ENCODE measurements at places on chromosomes 3 and 15. TPM values are rescaled to one million over a fixed set of nuclear protein-coding genes. Genes with fewer than 3 reads are reported as not detected.

MUC4 gene
- 203 TPM for total RNA-seq

GRCh38 chr3:136332302-136332701, 82.2 kb downstream of the PCCB start:
- no peaks in the 10 kb centered on the region for H3K4me1 ChIP-seq
- no peak for DNase-seq
- H3K4me3 ChIP-seq, result no peak overlapping the region
- no peak overlapping the region for H3K27ac ChIP-seq

DNA sequence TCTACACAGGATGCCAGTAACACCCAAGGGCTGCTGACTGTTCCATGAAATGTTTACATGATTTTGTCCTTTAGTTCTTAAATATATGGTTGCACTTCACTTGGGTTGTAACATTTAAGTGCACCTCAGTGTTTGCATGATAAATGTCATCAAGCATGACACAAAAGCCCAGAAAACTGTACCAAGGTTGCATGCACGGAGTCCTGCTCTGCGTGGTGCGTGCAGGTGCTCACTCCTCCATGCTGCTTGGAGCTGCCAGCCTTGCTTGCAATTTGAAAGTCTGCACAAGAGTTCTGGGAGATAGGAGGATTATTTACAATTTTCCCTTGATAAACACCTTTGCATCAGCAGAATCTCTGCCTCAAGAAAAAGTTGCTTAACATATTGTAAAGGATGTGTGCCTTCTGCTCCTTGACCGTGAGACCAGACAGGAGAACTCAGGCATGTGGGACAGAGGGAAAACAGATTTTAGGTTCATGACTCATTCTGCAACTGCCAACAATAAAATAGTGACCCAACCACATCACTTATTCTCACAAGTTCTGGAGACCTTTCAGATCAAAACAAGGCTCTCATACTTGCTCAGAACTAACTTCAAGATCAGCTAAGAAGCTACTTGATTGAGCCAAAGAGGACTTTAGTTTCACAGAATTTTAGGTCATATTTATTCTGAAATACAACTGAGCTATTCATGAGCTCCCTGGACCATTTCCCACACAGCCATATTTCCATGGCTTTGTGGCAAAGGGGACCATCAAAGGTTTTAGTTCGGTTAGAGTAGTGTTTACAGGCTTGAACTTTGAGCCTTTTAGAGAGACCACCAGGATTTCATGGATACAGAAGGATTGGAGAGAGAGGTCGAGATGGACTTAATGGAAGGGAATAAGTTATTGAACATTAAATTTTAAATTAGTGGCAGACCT, 128.4 kb upstream of the ZBED2 start:
- no peak for DNase-seq
- H3K27me3 ChIP-seq, result no peaks in the 10 kb centered on the region
- no peak overlapping the region for H3K27ac ChIP-seq
- H3K4me1 ChIP-seq, result no peaks in the 10 kb centered on the region
- no peaks in the 10 kb centered on the region for H3K36me3 ChIP-seq

ZSCAN29 gene
- total RNA-seq, result 26.2 TPM

GRCh38 chr3:44468572-44469520, 8.6 kb downstream of the ZNF445 start:
- no peaks in the 10 kb centered on the region for H3K4me1 ChIP-seq
- no peak overlapping the region for H3K27ac ChIP-seq

GRCh38 chr3:135238871-135239614, 444.0 kb downstream of the EPHB1 start:
- no peak for DNase-seq
- no peaks in the 10 kb centered on the region for H3K36me3 ChIP-seq
- no peaks in the 10 kb centered on the region for H3K27me3 ChIP-seq
- no peaks in the 10 kb centered on the region for H3K4me1 ChIP-seq
- no peak overlapping the region for H3K4me3 ChIP-seq

TBC1D2B gene
- 35.9 TPM for total RNA-seq

DNA sequence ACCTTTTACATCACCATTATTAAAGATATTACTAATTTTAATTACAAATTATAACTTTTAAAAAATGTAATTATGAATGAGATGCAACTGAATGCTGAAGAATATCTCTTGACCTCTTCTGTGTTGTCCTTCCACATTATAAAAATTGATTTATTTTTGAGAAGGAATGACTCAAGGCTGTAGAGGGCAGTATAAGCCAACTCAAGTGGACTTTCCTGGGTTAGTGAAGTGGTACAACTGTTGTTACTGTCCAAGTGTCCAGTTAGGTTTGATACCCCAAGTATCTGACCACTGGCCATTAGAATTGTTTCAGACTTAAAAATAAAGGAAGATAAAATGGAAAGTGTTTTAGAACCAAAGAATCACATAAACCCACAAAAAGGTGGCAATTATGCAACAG, 51.9 kb downstream of the BBX start:
- H3K27me3 ChIP-seq, result no peaks in the 10 kb centered on the region
- H3K36me3 ChIP-seq, result no peaks in the 10 kb centered on the region
- H3K4me1 ChIP-seq, result no peaks in the 10 kb centered on the region
- H3K4me3 ChIP-seq, result no peak overlapping the region
- H3K27ac ChIP-seq, result no peak overlapping the region

GNAT1 gene
- total RNA-seq, result not detected

GRCh38 chr3:119835556-119835955, 53.7 kb downstream of the NR1I2 start:
- H3K27me3 ChIP-seq, result no peaks in the 10 kb centered on the region
- no peaks in the 10 kb centered on the region for H3K4me1 ChIP-seq
- no peaks in the 10 kb centered on the region for H3K36me3 ChIP-seq
- no peak for DNase-seq

FOXB1 gene
- total RNA-seq, result not detected

DNA sequence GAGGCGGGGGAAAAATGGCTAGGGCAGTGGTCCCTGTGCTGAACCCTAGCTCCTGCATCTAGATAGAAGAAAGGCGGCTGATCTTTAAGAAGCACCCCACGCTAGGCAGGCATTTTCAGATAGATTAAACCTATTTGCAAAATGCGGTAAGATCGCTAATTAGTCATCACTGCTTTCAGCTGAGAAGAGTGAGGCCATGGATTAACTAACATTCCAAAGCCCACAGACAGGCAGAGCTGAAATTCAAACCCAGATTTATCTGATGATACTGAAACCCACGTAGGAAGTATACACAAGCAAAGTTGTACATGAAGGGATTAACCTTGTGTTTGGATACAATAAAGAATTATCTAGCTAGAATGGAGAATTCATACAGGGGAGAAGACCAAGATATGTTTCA, 4.8 kb downstream of the ADPGK start:
- H3K27me3 ChIP-seq, result no peaks in the 10 kb centered on the region
- H3K27ac ChIP-seq, result no peak overlapping the region
- no peak for DNase-seq
- peaks cover 10% of the 10 kb centered on the region for H3K4me1 ChIP-seq

CRTAP gene
- 101 TPM for total RNA-seq

- no peaks in the 10 kb centered on the region for H3K36me3 ChIP-seq
- no peak for DNase-seq
- H3K4me3 ChIP-seq, result no peak overlapping the region
- H3K27ac ChIP-seq, result no peak overlapping the region
- H3K4me1 ChIP-seq, result no peaks in the 10 kb centered on the region
Observed at GRCh38 chr3:10845839-10846656, 30.0 kb downstream of the SLC6A11 start.

DNA sequence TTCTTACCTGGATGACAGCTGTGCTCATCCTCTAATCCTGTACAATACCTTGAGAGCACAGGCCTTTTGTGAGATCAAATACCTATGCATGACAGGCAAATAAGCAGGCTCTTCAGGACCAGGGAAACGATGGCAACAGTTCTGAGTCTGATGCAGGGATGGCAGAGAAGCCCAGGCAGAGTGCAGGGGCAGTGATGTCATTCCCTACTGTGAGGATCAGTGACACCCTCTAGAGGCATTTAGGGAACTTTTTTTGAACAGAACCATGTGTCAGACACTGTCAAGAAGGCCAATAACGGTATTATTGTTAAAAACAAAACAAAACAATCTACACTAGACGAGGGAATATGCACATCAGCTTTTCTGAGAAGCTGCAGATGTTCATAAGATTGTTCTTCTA, 314.8 kb upstream of the CTDSPL start:
- H3K27me3 ChIP-seq, result no peaks in the 10 kb centered on the region
- H3K4me1 ChIP-seq, result no peaks in the 10 kb centered on the region
- no peak overlapping the region for H3K4me3 ChIP-seq
- no peak for DNase-seq
- H3K27ac ChIP-seq, result no peak overlapping the region
- H3K36me3 ChIP-seq, result no peaks in the 10 kb centered on the region

- DNase-seq, result no peak
- H3K27me3 ChIP-seq, result no peaks in the 10 kb centered on the region
- H3K27ac ChIP-seq, result no peak overlapping the region
- no peaks in the 10 kb centered on the region for H3K4me1 ChIP-seq
Observed at GRCh38 chr3:78846718-78847117, 921.1 kb downstream of the ROBO1 start.

LRTM1 gene
- not detected for total RNA-seq

DNA sequence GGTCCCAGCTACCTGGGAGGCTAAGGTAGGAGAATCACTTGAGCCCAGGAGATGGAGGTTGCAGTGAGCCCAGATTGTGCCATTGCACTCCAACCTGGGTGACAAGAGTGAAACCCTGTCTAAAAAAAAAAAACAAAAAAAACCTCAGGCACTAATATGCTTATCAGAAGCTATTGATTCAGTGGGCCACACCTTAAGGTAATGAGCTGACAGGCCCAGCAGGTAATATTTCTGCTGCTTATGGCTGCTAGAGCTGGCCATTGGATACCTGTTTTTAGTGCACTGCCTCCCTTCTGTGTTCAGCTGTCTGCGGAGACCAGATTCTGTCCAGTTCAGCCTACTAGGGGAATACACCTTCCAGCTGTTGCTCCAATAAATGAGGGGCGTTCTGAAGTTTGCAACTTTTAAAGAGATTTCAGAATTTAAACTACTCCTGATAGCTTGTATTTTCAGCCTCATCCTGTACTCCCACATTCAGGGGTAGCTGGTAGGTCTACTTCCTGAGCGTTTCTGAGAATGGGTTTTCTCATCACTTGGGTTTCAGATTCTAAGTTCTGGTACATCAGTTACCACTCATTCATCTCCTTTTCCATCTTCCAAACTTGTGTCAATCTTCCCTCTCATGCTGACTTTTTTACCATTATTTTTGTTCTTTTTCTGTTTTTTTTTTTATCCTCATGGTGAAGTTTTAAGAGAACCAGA, 69.0 kb downstream of the ATP11B start:
- no peak overlapping the region for H3K27ac ChIP-seq
- no peak overlapping the region for H3K4me3 ChIP-seq
- no peaks in the 10 kb centered on the region for H3K4me1 ChIP-seq
- H3K36me3 ChIP-seq, result no peaks in the 10 kb centered on the region

DNA sequence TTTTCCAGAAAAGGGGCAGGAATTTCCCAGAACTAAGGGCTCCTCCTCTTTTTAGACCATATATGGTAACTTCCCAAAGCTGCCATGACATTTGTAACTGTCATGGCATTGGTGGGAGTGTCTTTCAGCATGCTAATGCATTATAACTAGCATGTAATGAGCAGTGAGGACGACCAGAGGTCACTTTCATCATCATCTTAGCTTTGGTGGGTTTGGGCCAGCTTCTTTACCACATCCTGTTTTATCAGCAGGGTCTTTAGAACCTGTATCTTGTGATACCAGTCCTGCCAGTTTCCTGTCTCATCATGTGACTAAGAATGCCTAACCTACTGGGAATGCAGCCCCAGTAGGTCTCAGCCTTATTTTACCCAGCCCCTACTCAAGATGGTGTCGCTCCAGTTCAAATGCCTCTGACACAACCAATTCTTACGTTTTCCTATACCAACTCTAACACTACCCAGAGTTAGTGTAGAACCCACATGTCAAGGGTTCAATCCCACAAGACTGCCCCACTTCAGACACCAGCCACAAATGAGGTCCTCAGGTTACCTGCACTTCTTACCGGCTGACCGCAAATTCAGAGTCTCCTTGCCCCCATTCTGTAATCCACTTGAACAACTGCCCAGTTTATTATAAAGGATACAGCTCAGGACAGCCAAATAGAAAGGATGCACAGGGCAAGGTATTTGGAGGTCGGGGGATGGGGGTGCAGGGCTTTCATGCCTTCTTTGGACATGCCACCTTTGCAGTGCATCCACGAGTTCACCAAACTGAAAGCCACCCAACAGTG, 17.7 kb downstream of the FOXB1 start:
- H3K4me3 ChIP-seq, result no peak overlapping the region
- no peaks in the 10 kb centered on the region for H3K36me3 ChIP-seq
- no peak for DNase-seq
- H3K27ac ChIP-seq, result no peak overlapping the region
- H3K27me3 ChIP-seq, result no peaks in the 10 kb centered on the region

- H3K27me3 ChIP-seq, result no peaks in the 10 kb centered on the region
- H3K4me3 ChIP-seq, result no peak overlapping the region
- H3K4me1 ChIP-seq, result no peaks in the 10 kb centered on the region
- DNase-seq, result no peak
- H3K36me3 ChIP-seq, result peaks cover 12% of the 10 kb centered on the region
- H3K27ac ChIP-seq, result no peak overlapping the region
Observed at GRCh38 chr3:119427669-119428068, 35.7 kb downstream of the TMEM39A start.

GPR15 gene
- 5.1 TPM for total RNA-seq

GRCh38 chr15:82103468-82103867, 57.6 kb upstream of the MEX3B start:
- H3K4me1 ChIP-seq, result no peaks in the 10 kb centered on the region
- no peak overlapping the region for H3K4me3 ChIP-seq
- H3K36me3 ChIP-seq, result no peaks in the 10 kb centered on the region
- no peak for DNase-seq
- no peak overlapping the region for H3K27ac ChIP-seq

RARB gene
- 0.54 TPM for total RNA-seq

GOLGA8T gene
- total RNA-seq, result 0.16 TPM

DNA sequence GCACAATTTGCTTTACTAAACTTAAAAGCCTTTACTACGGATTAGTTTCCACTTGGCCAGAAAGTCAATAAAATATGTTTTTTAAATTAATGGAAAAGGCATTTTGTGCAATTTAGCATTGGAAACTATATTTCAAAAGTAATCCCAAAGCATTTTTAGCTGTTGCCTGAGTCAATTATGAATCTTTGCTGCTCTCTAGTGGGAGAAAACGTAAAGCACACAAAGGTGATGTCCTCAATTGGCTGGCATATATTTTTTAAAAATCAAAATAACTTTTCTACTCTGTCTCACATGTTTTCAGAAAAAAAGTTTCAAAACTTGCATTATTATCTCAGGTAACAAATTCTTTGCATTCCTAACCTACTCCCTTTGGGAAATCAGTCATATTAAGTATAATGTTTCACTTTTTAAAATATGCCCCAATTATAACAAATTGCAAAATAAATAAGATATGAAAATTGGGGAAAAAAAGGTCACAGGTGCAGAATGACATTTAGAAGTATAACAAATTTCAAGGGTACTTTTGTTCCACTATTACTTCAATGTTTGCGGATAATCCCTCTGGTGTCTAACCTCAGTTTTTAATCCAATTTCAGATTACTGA, 47.2 kb upstream of the TEX55 start:
- no peak overlapping the region for H3K27ac ChIP-seq
- no peaks in the 10 kb centered on the region for H3K4me1 ChIP-seq
- no peaks in the 10 kb centered on the region for H3K27me3 ChIP-seq
- DNase-seq, result no peak
- no peak overlapping the region for H3K4me3 ChIP-seq

GRCh38 chr3:65951836-65952505, 86.7 kb downstream of the MAGI1 start:
- peak overlapping the region; percentile 85 for H3K27ac ChIP-seq
- H3K36me3 ChIP-seq, result no peaks in the 10 kb centered on the region
- H3K4me3 ChIP-seq, result no peak overlapping the region
- peaks cover 20% of the 10 kb centered on the region for H3K4me1 ChIP-seq
- no peaks in the 10 kb centered on the region for H3K27me3 ChIP-seq
